NCI-H1048 (cell line): ENCODE measurements at places on chromosomes 11 and 22.

GRCh38 chr11:130876931-130877915 lies 39.1 kb downstream of the SNX19 start:
- no peak for DNase-seq

- DNase-seq, result no peak
Observed at GRCh38 chr11:125365196-125365931, 130.7 kb downstream of the FEZ1 start.

- DNase-seq, result no peak
Observed at GRCh38 chr11:29844701-29845379, 172.0 kb downstream of the KCNA4 start.

DNA sequence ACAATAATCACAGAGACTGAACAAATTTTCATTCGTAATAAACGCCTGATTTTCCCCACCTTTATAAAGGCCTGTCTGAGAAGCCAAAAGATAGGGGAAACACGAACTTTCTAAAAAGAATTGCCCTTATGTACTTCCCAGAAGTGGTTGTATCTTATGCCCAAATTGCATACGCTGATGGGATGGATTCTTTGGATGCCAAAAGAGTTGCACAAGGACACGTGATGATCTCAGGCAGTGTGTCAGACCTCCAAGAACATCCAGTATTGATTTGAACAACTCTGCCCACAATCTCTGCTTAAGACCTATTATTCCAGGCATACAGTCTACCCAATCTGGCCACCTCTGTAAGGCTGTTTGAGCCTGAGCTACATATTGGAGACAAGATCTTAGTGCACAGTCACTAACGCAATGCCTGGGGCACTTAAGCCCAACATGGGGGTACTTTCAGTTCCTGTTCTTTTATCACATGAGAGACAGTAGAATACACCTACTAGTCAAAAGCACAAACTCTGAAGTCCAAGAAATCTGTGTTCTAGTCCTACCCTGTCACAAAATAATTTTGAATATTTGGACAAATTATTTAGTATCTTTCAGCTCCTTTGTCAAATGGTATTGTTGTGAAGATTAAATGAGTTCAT lies 38.9 kb downstream of the OR10A6 start:
- DNase-seq, result no peak

DNA sequence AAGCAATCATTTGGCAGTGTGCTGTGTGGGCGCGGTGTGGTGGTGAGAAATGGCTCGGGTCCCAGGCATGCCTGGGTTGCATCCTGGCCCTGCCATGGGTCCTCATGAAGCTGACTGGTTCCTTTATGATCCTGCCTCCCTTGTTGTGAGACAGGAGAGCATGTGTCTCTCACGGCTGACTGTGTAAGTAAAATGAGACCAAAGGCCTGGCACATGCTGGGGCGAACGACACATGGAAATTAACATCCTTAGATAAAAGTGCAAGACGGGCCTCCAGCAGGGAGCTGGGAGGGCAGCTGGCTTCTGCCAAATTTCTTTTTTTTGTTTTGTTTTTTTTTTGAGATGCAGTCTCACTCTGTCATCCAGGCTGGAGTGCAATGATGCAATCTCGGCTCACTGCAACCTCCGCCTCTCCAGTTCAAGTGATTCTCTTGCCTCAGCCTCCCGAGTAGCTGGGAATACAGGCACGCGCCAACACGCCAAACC lies 9.4 kb upstream of the FBLN1 start:
- DNase-seq, result no peak

GRCh38 chr11:8296872-8297271 lies 33.2 kb upstream of the LMO1 start:
- DNase-seq, result no peak

DNA sequence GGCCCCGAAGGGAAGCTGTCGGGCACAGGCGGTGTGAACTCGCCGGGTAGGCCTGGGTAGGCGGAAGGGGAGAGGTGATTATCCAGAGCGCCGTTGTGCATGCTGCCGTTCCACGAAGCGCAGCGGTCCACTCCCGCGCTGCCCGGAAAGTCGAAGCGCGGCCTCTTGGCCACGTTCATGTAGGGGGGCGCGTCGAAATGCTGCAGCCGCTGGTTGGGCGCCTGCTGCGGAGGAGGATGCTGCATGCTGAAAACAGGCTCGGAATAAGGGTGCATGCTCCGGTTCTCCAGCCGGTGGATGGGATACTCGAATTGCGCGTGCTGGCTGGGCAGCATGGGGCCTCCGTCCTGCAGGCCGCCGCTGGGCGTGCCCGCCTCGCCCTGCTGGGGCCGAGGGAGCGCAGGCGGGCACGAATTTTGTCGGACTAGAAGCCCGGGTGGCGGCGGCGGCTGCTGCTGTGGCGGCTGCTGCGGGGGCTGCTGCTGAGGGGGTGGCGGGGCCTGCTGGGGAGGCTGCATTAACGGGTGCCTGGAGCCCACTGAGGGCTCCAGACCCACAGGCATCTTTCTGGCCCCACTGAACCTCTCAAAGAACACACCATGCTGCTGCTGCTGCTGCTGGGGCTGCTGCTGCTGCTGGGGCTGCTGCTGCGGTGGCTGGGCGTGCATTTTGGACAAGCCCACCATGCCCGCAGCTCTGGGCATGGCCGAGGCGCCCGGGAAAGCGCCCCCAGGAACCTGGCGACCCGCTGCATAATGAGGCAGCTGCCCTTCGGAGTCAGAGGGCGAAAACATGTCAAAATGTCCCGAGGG lies 2.3 kb downstream of the MN1 start:
- DNase-seq, result no peak

DNA sequence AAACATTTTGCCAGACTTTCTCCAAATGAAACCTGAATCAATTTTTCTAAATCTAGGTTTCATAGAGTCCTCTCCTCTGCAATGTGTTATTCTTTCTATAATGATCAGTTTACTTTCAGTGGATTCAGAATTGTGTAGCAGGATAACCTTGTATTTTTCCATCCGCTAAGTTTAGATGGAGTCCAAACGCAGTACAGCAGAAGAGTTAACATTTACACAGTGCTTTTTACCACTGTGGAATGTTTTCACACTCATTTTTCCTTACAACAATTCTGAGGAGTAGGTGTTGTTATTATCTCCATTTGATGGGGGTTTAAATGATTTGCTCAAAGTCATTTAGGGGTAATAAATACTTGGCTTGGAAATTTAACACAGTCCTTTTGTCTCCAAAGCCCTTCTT lies 9.6 kb downstream of the RAG1 start:
- DNase-seq, result no peak

DNA sequence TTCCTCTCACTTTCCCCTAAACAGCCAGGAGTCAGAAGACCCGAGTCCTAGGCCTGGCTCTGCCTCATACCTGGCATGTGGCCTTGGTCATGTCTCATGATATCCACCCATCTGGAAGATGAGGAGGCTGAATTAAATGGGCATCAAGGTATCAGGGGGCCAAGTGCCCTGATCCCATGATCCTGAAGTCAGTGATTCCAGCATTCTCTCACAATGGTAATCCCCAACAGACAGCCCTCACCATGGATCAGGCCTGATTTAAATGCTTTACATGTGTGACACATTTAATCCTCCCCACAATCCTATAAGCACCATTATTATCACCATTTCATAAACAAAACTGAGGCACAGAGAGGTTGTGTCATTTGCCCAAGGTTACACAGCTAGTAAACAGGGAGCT lies 70.0 kb downstream of the PDE2A start:
- DNase-seq, result no peak

- no peak for DNase-seq
Observed at GRCh38 chr11:70854901-70855556, 397.3 kb downstream of the SHANK2 start.

- no peak for DNase-seq
Observed at GRCh38 chr22:50529897-50530579, at the start of gene TYMP. TYMP (minus strand) TSS chr22:50530012; CDS start chr22:50529709, 303 bp downstream.

- DNase-seq, result no peak
Observed at GRCh38 chr11:7901319-7901854, 29.7 kb downstream of the OR10A6 start.

DNA sequence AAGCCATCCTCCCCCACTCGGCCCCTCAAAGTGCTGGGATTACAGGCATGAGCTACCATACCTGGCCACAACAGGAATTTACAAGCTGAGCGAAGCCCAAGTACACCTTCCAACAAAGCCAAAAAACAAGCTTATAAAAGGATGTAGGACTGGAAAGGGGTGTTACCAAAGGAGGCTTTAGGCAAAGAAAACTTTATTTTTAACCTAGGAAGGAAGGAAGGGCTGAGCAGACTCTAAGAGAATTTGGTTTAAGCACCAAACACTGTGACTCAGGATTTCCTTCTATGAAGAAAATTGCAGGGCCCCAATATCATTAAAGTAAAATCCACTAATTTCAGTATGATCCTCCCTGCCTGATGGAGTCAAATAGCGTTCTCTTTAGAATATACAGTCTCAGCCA lies 12.1 kb downstream of the DENND5A start:
- no peak for DNase-seq

GRCh38 chr11:35618497-35619115 lies 346 bp downstream of the FJX1 start:
- DNase-seq, result no peak

DNA sequence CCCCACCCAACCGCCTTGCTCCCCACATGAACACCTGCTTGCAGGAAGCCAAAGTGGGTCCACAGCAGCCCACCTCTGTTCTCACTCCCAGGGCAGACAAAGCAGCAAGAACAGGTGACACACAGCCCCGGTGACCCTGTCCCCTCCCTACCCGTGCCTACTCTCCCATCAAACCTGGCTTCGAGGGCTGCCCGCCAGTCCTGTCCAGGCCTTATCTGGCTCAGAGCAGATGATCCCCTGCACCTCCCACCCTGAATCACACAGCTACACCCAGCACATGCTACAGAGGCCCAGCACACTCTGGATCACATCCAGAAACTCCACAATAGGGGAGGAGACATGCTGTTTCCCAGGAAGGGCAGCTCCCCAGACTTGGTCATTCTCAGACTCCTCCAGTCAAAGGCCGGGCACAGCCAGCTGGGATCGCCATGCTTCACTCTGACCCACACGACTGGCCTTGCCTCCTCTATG lies 6.2 kb upstream of the RGL4 start:
- no peak for DNase-seq
